Aorta (tissue), 5 donors: ENCODE measurements at places on chromosomes 2 and 18. TPM values are rescaled to one million over a fixed set of nuclear protein-coding genes. Genes with fewer than 3 reads are reported as not detected.

DNA sequence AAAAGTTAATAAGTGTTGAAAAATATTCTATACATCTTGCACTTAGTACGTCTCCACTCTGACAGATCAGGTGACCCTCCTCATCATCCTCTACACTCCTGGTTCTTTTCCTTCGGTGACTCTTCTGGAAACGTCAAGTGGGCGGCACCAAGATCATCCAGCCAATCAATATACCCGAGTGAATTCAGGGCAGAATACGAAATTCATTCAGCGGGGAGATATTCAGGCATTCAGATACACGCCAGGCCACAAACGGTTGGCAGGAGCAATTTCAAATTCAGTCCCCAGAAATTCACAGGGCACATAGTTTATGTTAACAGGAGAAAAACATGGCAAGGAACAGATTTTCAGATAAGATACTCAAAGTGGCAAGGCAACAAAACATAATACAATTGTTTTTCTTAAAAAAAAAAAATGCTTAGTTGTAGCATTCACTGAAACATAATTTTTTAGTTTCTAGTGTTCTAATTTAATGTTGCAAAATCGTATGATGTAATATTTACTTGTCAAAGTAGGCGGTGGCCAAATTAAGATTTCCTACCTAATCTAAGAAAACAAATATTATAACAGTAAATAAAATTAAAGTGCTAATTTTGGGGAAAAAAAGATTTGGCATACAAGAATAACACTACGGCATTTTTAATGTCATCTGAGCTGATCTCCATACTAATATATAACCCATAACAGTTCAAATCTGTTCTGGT lies 4.2 kb downstream of the CLK1 start:
- DNase-seq, result no peak

DNA sequence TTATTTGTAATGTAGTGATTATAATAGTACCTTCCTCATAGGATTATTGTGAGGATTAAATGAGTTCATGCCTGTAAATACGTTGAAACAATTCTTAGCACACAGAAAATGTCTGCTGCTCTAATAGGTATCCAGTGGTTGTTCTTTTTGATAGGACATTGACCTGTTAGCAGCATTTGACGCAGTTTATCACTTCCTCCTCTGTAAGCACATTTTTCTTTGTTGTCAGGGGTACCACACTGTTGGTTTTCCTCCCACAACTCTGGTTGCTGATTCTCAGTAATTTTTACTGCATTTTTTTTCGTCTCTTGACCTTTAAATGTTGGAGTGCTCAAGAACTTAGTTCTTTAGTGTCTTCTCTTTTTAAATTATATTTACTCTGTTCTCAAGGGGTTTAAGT lies 15.4 kb downstream of the PPM1B start:
- DNase-seq, result no peak

DNA sequence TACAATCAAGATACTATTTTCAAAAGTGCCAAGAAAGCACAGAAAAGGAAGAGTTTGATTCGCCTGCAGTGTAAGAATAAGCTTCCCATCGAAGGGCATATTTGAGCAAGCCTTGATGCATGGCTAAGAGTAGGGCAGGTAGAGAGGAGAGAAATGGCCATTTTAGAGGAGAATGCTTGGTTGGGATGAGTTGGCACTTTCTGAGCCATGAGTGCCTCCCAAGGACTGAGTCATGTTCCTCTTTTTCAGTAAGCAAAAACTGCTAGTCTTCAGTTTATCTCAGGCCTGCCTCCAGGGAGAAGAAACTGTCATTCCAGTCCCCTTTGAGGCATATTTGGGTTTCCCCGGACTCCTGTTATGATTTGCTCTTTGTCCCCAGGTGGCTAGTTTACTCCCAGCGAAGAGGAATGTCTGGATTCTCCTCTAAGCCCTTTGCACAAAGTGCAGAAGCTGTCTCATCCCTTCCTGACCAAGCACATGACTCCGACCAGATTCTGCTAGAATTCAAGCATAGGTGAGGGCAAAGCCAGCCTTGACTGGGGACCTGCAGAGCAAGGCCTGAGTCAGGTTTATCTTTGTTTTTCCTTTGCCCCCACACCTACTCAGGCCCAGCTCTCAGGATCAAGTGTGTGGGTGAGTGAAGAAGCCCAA lies 115.2 kb downstream of the TTC32 start:
- no peak for DNase-seq

DNA sequence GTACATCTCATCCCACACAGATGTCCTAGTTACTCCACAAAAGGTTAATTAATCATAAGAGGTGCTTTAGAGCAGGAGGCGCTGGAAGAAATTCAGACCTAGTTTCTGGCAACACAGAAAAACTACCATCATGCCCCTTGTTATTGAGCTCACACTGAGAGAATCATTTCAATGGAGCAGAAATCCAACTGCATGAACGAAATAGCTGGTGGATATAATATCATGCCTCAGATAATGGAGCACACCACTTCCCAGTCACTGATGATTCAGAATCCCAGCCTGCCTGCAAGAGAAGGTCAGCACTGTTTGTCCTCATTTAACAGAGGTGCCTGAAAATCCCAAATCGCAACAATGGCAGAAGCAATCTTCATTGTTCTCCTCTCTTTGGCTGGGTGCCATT lies 125.8 kb upstream of the CREB1 start:
- no peak for DNase-seq

- DNase-seq, result peak; percentile 69
These were observed 130.5 kb upstream of the CTDP1 start for GRCh38 chr18:79548986-79549637.

GRCh38 chr2:9382604-9383235 lies 40.6 kb downstream of the ITGB1BP1 start:
- no peak for DNase-seq

DNA sequence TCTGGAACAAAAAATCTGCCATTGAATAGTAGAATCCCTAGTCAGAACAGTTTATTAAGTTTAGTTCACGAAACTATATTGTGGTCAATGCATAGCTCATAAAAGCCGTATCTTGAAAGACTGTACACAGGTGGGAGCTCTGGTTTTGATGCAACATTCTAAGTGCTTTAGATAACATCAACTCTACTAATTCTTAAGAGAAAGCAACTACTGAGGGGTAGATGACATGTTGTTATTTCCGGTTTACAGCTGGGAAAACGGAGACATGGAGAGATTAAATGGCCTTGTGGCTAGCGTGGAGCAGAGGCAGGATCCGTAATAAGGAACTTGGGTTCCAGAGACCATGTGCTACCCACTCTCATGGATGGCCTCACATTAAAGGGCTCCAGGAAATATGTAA lies 4.2 kb upstream of the ITGA6 start:
- DNase-seq, result no peak

GRCh38 chr2:152319822-152320570 lies 15.0 kb upstream of the FMNL2 start:
- no peak for DNase-seq

DNA sequence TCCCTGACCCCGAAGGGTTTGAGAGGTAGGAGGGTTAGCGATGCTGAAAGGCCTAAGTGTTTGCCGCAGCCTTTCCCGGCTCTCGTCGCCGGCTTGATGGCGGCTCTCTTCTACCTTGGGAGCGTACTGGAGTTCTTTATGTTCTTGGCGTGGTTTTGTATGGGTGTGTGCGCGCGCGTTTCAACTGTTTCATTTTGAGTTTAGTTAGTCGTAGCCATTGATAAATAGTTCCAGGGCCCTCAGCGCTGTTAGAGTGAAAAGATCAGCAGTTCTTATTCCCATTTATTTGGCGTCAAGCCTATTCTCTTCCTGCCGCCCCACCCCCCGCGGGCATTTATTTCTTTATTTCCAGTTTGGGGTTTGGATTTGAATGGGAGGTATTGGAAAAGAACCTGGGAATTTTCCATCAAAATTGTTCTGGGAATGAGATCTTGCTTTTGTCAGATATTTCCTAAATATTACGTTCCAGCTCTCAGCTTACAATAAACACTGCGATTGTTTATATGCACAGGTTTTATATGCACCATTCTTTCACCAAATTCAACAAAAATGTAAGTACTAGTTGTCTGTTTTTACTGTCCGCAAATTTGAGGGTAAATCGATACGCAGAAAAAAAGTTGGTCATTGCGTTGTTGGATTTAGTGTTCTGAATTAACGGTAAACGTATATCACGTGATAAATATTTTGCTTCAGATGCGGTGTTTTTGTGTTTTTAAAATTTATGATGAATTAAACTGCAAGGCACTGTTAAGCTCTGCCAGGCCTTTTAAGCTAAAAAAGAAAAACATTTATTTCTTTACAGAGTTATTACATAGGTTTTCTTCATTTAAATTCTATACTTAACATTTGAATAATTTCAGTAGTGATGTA lies 954 bp downstream of the CCNT2 start:
- peak; percentile 44 for DNase-seq

DNA sequence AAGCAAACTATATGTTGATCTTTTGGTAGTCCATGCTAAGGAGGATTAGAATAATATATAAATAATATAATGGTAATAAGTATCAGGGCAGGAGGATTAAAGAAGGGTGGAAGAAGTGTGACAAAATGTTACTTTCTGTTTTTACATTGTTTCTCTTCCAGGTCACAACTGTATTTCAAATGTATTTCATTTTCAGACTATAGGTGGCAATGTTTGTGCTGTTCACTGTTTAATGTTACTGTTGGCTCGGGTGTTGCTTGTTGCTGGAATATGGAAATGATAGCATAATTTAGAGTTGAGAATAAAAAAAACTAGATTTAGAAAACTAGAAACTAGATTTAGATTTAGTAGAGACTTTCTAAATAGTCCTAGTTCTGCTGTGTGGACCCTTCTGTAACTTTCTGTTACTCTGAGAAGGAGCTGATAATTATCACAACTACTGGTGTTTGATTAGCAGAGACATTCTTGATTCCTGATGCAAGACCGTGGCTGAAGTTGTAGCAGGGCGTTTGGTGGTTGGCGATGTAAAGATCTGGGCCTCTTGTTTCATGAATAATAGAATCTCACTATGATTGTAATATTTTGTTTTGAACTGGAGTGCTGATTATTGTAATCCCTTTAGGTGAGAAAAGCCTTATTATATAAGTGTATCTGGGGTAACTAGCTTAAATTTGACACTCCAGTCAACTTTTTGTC lies 7.9 kb downstream of the NEDD4L start:
- DNase-seq, result no peak

GRCh38 chr18:486929-487740 lies 13.4 kb downstream of the COLEC12 start:
- no peak for DNase-seq

- DNase-seq, result no peak
These were observed 243.4 kb downstream of the TGIF1 start for GRCh38 chr18:3693410-3693809.

- no peak for DNase-seq
These were observed 81.0 kb downstream of the ZNF236 start for GRCh38 chr18:76903386-76903785.

DNA sequence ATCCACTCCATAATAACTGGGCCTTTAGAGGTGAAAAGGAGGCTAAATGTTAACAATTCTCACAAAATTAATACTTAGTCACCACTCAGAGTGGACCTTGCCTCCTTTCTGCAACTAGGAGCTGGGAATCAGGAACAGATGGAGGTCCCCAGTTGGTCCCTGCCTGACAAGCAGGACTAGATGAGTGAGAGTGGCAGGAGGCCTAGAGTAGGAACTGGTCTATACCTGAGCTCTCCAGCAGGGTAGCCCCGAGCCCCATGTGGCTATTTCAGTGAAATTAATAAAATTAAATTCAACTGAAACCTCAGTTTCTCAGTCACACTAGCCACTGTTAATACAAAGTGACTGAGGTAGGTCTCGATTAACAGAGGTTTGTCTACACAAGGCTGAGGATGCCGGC lies 150.5 kb downstream of the MYO5B start:
- no peak for DNase-seq

- DNase-seq, result no peak
These were observed 7.8 kb downstream of the MTHFD2 start for GRCh38 chr2:74206180-74206688.

- DNase-seq, result no peak
These were observed 18.9 kb upstream of the WDR33 start for GRCh38 chr2:127829845-127830246.

DNA sequence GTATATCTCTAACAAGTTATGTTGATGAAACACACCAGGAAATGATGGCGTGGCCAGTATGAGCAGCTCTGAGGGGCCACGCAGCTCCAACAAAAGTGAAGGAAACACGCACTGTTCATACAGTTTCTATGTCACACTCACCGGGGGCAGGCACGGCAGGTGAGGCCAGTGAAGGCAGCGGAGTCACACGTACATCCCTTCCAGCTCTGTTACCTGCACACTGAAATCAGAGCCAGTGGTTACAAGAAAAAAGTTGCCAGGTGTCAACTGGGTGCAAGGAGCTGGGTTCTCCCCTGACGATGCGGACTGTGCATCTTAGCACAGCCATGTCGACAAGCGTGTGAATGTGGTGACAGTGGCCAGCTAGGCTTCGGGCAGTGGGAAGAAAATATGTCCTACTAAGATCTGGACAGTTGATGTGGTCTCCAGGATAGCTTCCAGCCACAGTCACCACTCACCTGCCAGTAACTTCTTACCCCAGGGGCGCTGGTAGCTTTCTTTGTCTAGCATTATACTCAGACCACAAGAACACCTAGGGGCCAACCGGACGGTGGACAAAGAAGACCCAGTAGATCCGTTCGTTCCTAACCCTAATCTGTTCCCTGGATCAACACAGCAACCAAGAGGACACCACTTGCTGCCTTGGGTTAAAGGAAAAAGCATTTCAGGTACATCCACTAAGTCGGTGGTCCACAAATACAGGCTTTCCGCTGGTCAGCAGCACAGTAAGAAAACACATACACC lies 10.1 kb downstream of the HJURP start:
- no peak for DNase-seq

DNA sequence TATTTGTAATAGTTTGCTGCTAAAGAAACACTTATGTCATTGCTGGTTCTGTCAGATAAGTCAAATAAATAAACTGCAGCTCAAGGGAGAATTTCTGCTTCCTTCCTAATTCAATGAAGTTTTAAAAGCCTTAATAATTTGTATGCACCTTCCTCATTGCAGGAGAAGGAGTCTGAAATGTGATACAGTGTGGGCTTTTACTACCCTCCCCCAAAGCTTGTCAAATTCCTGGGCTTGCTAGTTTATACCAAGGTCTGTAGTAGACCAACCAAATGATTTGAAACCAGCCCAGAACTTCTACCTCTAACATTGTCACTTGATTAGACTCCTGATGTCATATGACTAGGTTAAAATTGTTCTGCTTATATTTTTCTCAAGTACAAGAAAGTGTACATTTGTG lies 131.8 kb downstream of the DTNA start:
- DNase-seq, result no peak

DNA sequence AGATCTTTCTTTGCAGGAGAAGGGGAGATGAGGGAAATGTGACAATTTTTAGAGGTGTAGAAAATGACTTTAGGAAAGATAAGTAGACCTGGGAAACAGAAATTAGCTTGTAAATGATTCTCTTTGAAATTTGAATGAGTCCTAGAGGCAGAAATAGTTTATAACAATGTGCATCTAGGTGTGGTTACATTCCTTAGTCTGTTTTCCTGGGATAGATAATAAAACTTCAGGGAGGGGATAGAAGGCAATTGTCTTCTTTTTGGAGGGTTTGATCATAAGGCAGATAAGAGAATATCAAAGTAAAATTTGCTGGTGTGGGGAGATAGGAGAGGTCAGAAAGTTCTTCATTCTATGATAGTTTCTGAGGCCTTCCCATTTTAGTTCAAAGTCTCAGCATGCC lies 1344.3 kb upstream of the LRRTM1 start:
- DNase-seq, result no peak

The NXPH2 gene
- not detected for total RNA-seq

The PTCD3 gene
- total RNA-seq, result 59.6 TPM

The FBXO36 gene
- total RNA-seq, result 1.9 TPM

The ALPP gene
- total RNA-seq, result not detected

The EMILIN1 gene
- total RNA-seq, result 200 TPM

The CABYR gene
- 5.5 TPM for total RNA-seq

The MC2R gene
- not detected for total RNA-seq

The POTEJ gene
- not detected for total RNA-seq

The ZNF804A gene
- 0.33 TPM for total RNA-seq

The EFEMP1 gene
- 793 TPM for total RNA-seq
